NCI-H2171 treated with DMSO at 0.1 percent for 48 hours (cell line): ENCODE measurements at places on chromosomes 7 and 10.

DNA sequence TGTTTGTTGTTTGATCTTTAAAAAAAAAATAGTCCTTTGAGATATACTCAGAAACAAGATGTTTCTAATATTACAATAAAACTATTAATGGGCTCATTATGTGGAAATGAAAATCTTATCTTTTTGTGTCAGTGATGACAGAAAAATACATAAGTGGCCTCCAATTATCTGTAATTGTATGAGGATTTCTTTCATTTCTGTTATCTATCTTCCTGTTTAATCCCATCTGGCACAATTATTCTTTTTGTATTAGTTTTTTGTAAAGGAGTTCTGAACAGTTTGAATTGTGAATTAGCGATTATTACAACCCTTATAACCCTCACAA is 270.8 kb downstream of the BBS9 start:
- DNase-seq = peak; percentile 52

DNA sequence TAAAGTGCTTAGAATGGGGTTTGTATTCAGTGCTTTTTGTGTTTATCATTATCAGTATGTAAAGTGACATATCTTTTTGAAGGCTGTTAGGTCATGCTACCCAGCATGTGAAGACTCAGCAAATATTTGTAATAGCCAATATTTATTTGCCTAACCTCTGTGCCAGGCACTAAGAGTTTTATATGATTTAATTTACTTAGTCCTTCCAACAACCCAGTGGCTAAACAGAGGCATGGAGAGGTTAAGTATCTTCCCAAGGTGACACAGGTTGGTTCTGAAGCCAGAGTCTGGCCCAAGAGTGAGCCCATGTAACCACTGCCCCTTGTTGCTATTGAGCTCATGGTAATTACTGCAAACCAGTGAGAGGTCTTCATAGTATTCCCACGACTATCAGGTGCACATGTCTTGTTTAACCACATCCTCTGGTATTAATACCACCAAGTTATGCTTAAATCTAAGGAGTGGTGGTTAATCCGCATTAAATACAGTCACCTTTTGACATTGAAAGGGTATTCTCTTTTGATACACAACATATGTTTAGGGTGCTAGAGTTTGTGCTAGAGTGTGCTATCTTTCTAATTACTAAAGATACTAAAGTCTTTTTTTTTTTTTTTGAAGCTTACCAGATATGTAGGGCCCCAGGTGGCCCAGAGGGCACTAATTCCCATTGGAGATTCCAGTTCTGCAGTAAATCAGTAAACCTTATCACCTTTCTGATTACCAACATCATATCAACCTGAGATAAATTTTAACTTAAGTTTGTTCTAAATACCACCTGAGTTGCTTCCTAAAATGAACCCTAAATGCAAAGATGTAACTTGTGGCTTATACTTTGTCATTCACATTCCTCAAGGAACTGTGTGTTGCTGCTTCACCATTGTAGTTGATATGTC is 2.9 kb downstream of the ADD3 start:
- DNase-seq = peak; percentile 3

- peak; percentile 96 for DNase-seq
These were observed 148.6 kb upstream of the PDE1C start for GRCh38 chr7:32218741-32219288.

DNA sequence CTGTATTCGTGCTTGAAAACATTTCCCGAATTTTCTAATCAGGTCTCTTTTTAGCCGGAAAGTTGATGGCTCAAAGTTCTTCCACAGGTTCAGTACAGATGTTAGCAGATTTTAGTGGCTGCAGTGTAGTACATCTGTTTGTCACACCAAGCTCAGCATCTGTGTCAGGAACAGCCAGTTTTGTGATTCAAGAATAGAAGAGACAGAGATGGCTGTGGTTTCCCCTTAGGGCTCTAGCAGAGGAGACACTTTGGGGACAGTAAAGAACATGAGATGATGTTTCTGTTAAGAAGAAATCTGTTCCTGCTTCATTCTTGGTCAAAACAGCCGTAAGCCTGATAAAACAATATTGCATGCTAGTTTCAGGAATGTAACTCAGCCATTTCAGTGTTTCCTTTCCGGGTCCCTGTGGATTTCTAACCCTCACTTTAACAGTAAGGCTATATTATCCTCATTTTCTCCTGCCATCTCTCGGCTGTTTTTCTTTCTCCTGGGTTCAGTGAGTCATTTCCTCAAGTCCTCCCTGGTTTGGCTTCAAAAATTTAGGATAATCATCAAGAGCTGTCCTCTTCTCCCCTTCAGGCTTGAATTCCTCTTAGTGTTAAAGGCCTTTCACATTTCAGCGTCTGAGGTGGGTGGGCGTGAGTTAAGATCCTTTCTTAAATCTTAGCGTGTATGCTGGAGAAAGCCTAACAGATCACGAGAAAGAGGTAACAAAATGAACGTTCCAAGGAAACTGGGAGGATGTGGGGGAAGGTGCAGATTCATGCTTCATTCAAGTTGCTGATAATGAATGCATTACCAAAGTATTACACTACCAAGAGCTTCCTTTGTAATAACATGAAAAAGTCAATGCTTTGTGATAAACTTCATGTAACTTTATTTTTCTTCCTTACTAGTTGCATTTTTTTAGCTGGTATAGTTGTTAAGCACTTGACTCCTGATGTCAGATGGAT is 37.1 kb upstream of the BICC1 start:
- no peak for DNase-seq

DNA sequence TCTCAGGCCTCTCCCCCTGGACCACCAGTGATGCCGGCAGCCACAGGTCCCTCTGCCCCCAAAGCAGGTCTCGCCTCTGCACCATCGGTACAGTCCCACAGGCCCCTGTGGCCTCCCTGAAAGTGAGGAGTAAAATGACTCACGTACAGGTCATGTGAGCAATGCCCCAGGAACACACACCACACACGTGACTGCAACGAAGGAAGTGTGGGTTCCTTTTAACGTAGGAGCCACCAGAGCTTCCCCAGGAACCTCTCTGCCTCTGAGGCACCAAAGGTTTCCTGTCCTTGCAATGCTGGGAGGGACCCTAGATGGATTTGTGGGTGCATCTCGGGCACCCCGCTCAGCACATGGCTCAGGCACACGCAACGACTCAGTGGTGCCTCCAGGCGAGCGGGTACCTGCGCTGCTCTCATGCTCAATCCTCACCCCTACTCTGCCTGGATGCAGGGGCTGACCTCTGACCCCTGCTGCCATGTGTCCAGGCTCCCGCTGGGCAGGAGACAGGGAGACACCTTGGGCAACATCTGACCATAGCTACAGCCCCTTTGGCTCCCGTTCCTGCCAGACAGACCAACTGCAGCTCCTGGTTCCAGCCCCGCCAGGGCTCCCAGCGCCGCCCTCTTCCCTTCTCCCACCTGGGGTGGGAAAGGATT is 120.7 kb downstream of the PRKAG2 start:
- no peak for DNase-seq

DNA sequence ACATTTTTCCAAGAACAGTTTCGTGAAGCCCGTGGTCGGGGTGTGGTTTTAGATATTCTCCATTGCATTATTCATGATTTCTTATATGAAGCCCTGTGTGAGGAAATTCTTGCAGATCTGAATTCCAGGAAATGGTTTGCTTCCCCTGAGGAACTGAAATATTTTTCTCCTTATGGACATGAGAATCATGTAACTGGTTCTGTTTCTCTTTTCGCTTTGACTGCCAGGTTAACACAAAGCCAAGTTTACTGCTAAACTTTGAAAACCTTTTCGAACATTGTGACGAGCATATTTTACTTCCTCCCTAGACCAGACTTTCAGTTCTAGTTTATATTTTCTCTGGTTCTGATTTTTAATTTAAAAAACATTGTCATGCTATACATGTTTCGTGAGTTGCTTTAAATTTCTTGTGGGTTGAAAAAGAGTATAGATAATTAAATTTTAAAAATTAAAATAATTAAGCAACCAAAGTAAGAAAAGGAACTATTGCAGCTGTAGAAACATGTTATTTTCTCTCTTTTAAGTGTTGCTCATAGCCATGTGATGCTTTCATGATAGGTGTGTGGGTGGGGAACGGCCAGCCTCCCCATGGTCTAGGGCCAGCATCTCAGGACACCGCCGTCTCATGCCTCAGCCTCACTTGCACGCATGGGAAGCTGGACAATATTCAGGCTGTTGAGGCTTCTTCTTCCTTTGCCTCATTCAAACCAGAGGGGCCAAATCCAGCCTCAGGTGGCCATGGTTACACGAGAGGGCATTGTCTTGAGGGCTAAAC is 97.1 kb downstream of the CREB5 start:
- DNase-seq = no peak

GRCh38 chr10:30374353-30374752 is 25.3 kb upstream of the MTPAP start:
- DNase-seq = no peak

DNA sequence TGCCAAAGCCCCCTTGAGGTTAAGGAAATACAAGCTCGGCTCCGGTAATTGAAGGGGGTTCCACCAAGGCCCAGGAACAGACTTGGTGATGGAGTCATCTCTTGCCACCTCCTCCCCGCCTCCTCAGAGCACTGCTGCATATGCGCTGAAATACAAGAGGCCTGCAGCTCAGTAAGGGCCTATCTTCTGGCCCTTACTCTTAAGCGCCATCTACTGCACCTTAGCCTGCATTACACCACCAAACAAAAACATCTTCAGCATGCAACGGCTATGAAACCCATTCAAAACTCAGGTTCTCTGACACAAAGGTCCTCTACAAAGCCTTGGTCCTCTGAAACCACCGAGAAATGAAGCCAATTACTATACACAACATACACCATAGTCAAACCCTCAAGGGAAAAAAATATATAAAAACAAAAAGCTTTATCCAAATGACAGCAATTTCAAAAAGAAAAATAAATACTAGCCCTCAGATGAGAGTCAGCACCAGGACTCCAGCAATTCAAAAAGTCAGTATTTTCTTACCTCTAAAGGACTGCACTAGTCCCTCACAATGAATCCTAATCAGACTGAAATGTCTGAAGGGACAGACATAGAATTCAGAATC is 176.8 kb upstream of the TBX20 start:
- peak; percentile 29 for DNase-seq

DNA sequence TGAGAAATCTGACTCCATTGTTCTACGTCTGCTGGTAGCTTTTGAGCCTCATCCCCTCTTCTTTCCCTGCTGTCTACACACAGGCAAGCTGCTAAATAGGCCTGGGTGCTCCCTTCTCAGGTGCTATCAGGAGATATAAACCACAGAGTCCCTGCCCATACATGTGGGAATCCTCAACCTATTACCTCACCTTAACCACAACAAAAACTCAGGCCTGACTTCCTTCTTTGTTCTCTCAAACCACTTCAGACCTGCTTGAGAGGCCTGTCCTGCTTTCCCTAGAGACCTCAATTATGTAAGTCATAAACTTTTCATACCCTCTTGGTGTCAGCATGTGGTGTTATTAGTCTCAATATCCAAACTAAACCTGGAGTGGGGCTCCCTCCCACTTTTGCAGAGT is 75.0 kb upstream of the MAGI2 start:
- peak; percentile 49 for DNase-seq

DNA sequence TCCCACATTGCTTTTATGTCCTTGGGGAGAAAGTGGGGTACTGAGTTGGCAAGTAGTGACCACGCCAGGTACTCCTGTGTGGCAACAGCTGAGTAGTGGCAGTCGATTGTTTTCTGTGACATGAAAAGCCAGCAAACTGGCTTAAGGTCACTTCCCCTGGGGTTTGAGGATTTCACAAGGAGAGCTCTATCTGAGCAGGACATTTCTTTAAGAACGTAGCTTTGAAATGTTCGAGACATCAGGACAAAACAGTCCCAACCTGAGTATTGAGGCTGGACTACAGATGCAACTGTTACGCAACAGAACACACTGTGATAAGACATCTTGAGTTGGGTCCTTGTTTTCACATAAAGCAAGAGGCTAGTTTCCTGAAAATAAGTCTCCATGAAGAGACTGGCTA is 146.7 kb upstream of the KLF14 start:
- no peak for DNase-seq

DNA sequence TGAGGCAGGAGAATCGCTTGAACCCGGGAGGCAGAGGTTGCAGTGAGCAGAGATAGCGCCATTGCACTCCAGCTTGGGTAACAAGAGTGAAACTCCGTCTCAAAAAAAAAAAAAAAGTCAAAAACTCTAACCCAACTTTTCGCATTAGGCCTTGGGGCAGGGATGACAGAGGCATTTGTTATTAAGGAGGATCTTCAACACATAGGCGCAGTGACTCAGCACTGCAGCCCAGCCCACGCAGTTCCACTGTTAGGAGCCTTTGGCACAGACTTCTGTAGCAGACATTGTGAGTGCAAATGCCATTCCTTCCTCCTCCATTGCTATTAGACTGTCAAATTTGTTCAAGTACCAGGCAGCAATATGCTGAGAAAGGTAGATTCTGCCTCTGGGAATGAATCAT is 43.1 kb upstream of the KLHL7 start:
- no peak for DNase-seq

GRCh38 chr7:108347616-108348015 is 108.6 kb downstream of the NRCAM start:
- no peak for DNase-seq

- DNase-seq = no peak
These were observed 7.0 kb downstream of the TMEM243 start for GRCh38 chr7:87212498-87212897.

DNA sequence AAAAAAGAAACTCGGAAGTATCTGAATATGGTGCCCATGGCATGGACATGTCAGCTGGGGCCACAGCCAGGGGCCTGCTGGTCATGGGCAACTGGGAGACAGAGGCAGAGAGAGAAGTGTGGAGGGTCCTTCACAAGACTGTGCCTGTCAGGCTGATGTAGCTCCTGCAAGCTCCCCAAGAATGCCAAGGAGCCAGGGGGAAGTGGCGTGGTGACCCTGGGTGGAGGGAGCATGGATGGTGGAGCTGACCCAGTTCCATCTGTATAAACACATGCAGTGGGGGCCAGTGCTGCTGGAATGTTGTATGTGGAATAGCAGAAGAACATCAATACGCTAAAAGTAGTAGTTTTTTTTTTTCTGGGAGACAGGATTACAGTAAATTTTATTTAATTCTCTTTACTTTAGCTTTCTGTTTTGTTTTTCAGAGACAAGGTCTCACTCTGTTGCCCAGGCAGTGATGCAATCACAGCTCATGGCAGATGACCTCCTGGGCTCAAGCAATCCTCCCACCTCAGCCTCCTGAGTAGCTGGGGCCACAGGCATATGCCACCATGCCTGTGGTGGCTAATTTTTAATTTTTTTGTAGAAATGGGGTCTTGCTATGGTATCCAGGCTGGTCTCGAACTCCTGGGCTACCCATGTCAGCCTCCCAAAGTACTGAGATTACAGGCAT is 10.5 kb upstream of the ZMIZ2 start:
- DNase-seq = no peak

DNA sequence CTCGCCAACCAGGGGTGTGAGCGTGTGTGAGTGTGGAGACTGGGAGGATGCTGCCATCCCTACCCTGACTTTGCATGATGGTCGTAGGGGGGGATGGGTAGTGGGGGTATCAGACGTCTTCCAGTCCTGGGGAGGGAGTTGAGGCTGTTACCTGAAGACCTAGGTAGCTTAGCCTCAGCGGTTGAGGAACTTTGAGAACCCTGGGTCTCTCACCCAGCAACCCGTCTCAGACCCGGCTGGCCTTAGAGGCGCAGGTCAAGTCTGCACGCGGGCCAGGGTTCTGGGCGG is 2.7 kb downstream of the SLC4A2 start:
- DNase-seq = no peak
